ENCODE measurements at places on chromosomes 6 and 20.

DNA sequence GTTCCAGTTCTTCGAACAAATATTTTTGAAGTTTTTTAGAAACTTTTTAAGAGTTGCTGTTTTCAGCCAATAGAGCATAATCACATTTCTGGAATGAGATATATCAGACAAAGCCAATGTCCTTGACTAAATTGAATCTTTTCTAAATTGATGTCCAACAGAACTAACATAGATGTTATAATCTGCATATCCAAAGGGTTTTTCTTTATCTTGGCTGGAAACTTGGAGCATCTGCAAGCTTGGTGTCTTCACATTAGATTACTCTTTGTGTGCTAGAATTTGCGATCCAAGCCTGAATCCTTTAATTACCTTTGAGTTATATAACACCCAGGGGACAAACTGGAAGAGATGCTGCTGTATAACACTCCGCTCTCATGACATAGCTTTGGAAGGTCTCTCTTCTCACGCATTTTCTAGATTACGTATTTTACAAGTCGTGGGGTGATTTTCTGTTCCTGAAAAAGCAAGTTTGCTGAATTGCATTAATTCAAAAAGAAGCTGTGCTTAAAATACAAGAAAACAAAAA, 64.4 kb upstream of the FUCA2 start:
- no peak for DNase-seq

DNA sequence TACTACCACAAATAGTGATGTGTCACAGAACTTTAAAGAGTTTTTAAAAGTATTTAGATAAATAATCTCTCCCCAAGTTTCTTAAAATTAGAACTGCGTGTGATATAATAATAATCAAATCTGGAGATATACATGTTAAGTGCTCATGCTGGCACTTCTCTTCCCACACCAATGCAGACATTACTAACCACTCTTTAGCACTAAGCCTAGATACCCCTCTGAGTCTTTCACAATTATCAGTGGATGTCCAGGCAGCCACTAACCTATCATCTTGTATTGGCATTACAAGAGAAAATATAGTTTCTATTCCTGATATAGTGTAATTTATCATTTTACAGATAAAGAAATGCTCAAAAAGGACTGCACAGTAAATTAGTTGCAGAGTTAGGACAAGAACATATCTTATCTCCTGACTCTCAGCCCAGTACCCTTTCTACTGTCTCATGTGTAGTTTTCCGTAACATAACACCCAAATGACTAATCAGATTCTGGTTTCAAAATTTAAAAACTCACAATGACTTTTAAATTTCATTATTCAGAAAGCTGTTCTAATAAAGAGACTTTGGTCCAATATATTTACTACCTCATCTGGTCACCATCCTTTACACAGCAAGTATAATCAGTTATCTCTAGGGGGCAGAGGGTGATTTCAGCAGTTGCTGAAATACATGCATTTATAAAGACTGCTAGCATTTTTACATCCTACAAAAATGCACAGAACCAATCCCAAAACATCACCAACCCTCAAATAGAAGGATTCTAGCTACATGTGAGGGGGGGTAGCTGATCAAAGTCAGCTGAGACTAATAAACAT, 215.5 kb upstream of the MCHR2 start:
- DNase-seq = no peak

- DNase-seq = no peak
These were observed 107.4 kb downstream of the SULF2 start for GRCh38 chr20:47677635-47678453.

GRCh38 chr6:154535851-154536250, 25.4 kb upstream of the CNKSR3 start:
- DNase-seq = no peak

GRCh38 chr6:47478233-47479139, 897 bp downstream of the CD2AP start:
- DNase-seq = no peak

DNA sequence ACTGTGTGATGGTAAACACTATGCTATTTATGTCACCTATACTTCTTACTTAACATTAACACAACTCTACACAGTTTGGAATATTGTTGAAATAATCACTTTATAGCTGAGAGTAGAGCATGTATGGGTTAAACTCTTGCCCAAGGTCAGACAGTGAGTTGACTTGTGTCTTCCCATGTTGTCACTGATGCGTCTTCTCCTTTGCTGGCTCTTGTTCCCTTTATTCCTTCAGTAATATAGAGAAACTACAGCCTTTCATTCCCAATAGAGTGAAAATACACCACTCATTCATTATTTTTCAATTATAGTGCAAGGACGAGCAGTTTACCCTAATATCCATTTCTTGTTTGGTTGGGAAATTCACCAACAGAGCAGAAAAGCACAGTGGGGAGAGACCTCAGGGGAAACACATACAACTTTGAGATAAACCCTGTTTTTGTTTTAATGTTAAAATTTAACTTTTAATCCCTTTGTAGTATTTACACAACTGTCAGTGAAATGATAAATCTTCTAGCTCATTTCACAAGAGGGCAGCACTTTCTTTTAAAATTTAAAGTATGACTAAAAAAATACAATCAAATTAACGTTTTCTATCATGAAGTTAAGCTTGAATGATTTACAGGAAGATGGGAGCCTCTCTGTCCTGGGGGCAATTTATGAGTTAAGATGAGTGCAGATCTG, 363.0 kb downstream of the UTRN start:
- no peak for DNase-seq

DNA sequence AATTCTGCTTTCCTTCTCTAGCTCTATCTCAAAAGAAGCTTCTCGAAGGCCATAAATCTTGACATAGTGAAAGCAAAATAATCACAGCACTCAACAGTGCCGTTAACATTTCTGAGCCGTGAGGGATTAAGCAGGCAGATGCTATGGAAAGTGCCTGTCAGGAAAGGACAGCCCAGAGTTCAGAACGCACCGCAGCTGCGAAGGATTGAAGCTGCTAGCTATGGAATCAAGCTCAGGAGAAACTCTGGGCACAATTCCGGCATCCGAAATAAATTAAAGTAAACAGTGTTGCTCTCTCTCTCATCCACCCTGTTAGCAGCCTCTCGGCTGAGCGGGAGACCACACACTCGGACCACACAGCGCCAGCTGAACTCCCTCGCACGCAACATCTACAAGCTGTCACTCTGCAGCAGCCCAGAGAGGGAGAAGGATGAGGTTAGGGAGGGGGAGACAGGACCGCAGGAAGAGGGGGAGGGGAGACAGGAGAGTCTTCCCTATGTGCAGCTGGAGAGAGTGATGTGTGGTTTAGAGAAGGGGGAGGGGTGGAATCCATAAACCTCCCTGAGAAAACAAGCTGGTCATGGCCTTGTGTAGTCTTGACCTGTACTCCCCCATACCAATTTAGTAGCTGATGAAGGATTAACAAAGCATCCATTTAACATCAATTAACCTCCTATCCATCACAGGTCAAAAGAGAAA, 9.0 kb downstream of the EXOC2 start:
- DNase-seq = no peak

DNA sequence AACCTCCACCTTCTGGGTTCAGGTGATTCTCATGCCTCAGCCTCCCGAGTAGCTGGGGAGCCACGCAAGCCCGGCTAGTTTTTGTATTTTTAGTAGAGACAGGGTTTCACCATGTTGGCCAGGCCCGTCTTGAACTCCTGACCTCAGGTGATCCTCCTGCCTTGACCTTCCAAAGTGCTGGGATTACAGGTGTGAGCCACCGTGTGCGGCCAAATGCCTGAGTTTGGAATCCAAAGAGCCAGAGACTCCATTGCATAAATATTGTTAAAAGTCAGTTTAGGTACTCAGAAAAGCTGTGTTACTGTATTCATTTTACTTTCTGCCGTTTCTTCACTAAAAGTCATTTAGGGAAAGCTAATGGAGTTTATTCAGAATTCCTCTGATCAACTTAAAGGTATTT, 137.3 kb downstream of the SULF2 start:
- DNase-seq = no peak

GRCh38 chr6:64252256-64252655, 616.7 kb downstream of the PHF3 start:
- no peak for DNase-seq

DNA sequence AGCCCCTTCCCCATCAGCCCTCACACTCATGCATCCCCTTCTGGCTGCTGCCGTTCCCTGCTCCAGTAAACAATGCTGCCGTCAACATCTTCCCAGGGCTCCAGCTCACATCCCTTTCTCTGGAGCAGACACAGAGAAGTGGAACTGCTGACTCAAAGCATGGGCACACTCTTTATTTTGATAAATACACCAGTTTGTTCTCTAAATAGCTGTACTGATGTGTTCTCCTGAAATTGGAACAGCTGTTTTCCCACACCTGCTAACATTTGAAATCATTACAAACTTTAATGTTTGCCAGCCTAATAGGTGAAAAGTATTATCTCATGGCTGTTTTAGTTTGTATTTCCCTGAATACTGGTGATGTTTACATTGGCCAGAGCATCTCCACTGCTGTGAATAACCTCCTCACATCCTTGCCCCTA, 102.1 kb upstream of the NXT1 start:
- no peak for DNase-seq

GRCh38 chr6:33450434-33450833, 3.9 kb upstream of the ZBTB9 start:
- no peak for DNase-seq

DNA sequence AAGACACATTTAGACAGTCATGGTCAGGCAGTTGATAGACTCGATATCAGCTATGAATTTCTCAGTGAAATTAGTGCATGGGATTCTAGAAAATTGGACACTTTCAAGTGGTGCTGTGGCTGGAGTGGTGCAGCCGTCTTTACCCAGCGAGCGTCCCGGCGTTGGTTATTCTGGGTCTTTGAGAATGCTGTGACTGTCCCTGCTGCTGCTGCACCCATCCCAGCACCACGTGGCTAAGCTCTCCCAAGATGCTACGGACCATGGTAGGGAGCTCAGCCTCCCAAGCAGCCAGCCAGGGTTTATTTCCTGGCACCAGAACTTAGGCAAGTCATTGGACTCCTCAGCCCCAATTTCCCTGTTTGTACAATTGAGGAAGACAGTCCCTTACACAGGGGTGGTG, 147.2 kb upstream of the RPS6KA2 start:
- peak; percentile 25 for DNase-seq

DNA sequence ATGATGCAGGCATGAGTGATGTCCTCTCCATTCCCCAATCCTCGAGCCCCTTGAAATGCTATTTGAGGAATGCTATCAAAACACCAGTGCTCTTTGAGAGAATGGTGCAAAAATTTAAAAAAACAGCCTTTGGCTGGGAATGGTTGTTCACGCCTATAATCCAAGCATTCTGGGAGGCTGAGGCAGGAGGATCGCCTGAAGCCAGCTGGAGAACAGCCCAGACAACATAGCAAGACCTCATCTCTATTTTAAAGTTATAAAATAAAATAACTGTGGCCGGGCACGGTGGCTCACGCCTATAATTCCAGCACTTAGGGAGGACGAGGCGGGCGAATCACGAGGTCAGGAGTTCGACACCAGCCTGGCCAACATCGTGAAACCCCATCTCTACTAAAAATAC, 4.2 kb upstream of the VARS1 start:
- no peak for DNase-seq

DNA sequence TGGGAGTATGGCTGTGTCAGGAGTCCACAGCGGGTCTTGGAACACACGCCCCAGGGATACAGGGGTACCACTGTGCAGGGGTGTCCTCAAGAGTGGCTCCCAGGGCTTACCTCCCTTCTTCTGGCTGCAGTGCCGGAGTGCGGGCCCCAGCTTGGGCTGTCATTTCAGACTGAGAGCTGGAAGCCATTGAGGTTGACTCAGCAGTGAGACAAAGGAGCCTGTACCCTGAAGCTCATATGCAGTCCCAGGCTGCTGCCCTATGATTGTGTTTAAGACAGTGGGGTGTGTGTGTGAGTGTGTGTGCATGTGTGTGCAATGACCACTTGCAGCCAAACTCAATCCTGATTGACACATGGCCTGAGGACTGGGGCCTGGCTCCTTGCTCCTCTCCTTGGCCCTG, 167.7 kb upstream of the AFDN start:
- DNase-seq = no peak

DNA sequence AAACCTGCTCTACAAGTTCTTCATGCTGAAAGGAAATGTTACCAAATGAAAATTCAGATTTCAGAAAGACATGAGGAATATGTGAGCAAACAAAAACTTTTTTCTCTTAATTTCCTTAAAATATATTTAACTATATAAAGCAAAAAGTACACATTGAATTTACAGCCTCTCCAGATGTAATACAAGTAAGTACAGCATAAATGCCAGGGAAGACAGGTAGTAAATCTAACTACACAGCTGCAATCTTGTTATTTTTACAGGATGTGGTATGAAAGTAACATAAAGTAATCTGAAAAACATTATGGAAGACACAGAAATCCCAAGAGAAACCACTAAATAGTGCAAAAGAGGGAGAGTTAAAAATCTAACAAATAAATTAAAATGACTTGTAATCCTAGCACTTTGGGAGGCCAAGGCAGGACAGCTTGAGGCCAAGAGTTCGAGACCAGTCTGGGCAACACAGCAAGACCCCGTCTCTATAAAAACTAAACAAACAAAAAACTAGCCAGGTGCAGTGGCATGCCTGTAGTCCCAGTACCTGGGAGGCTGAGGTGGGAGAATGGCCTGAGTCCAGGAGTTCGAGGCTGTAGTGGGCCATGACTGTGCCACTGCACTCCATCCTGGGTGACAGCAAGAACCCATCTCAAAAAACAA, 50.7 kb downstream of the FAM8A1 start:
- no peak for DNase-seq

- DNase-seq = no peak
These were observed 93.7 kb downstream of the PLG start for GRCh38 chr6:160795721-160796120.

DNA sequence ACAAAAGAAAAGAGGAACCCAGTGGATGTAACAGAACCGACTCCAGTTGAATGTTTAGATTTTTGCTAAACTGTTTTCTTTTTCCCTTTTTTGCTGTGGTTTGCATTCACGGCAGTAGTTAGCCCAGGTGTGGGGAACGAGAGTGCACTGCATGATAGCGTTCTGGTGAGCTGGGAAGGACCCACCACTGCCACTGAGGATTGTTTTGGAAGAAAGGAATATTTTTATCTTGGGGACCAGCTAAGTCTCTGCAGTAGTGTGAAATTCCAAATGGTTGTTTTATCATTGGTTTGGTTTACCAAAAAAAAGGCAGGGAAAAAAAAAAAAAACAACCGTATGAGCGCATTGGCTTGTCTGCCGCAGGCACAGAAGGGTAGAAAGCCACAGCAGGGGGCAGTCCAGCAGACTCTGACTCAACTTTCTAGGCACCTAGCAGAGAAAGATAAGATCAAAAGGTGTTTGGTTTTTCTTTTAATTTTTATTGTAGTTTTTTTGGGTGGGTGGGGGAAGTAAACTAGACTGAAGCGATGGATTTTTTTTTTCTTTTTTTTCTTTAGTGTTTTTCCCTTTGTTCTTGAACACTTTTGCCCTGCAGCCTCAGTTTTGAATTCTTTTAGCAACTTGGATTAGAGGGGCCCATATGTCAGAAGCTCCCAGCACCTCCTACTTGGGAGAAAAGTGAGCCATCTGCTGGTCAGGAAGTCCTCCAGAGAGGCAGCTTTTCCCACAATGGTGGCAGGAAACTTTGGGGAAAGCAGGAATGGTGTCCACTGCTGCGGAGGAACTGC, 13.5 kb upstream of the RAB5IF start:
- no peak for DNase-seq

- DNase-seq = no peak
These were observed 202.6 kb upstream of the STXBP5 start for GRCh38 chr6:147001621-147002020.
